GOT3 (cell line): ENCODE measurements at places on chromosomes 6 and 20.

GRCh38 chr20:50224531-50225255 is 34.1 kb downstream of the CEBPB start:
- no peak for DNase-seq

GRCh38 chr20:34583544-34583943 is 25.0 kb downstream of the MAP1LC3A start:
- no peak for DNase-seq

- no peak for DNase-seq
Measured at GRCh38 chr6:25628471-25629197, 23.4 kb upstream of the SCGN start.

DNA sequence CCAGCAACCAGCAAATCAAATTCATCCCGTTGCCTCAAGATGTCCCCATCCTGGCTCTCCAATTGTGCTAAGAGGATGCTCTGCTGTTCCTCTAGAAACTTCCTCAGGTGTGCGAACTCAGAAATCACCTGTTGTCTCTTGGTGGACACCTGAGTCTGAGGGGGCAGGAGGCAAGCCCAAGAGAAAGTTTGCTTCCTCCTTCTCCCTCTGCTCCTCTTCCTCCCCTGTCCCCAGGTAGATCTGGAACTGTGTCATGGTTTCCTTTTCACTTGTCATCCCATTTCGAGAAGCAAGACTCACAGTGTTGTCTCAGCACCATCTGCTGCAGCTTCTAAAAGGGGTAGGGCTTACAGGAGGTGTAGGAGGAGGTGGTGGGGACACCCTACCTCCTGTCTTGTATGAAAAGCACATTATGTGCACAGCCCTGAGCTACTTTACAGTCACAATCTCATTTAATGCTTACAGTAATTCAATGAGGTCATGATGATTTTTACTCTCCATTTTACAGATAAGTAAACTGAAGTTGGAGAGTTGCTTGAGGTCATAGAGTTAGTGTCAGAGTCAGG is 2.5 kb downstream of the TRIM10 start:
- DNase-seq: no peak

GRCh38 chr20:37558779-37559178 is 31.1 kb upstream of the BLCAP start:
- DNase-seq: no peak

- DNase-seq: no peak
Measured at GRCh38 chr6:39669973-39670342, 55.2 kb downstream of the KIF6 start.

- no peak for DNase-seq
Measured at GRCh38 chr20:33893314-33893713, 82.2 kb downstream of the CHMP4B start.

GRCh38 chr20:40689100-40689942 is at the start of gene MAFB:
Gene MAFB (minus strand): TSS chr20:40689236. CDS start chr20:40688850, 386 bp downstream.
- DNase-seq: peak; percentile 85

DNA sequence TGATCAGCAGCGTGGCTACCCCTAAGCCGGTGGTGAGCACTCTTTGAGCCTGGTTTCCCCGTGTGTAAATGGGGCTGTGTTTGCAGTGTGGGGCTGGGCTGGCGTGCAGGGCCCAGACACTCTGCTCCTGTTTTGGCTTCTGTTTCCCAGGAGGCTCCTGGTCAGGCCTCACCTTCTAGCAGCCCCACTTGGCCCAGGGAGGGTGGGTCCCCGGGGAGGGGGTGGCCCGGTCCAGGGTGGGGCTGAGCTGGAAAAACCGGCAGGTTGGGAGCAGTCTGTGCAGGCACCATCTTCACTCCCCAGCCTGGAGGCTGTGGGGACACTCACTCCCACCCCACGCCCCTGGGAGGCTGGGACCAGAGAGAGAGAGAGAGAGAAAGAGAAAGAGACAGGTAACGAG is 25.3 kb downstream of the CEBPB start:
- DNase-seq: no peak

DNA sequence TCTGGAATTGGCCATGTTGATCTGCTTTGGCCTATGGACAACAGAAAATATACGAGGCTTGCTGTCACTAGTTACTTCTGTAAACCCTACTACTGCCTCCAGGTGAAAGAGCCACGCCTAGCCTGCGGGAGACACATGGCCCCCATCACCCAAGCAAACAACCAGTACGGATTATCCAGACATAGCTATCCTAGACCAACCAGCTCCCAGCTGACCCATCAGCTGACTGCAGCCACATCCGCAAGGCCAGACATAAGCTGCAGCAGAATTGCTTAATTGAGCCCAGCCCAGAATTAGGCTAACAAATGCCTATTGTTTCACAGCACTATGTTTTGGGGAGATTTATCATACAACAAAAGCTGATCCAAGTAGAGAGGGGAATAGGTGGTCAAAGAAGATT is 13.5 kb downstream of the REV3L start:
- no peak for DNase-seq

DNA sequence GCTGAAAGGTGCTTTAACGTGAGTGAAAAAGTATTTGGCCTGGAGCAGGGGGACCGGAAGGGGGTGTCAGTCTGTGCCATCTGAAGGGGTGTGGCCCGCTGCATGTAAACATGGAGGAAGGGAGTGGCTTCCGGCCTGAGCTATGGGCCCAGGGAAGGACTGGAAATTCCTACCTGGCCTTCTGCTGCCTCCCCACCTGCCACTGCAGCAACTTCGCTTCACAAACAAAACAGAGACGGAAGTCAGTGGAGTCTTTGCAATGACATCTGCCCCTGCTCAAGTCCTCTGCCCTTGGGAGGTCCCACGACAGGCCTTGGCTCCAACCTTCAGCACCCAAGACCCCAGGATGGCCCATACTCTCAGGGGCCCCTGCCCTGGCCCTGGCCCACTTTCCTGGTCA is 28.1 kb upstream of the FOXP4 start:
- DNase-seq: no peak

GRCh38 chr6:85453490-85453889 is 3.6 kb downstream of the NT5E start:
- DNase-seq: no peak

GRCh38 chr6:149443411-149444181 is 41.2 kb downstream of the ZC3H12D start:
- no peak for DNase-seq

DNA sequence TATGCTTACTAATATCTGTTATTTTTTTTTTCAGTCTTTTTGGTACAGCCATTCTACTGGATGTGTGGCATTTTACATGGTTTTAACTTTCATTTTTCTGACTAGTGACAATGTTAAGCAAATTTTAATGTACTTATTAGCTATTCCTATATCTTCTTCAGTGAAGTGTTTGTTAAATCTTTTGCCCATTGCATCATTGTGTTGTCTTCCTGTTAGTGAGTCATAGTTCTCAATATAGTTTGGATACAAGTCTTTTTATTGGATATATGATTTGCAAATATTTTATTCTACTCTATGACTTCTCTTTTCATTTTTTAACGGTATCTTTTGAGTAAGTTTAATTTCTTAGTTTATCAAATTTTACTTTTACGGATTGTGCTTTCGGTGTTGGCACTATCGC is 519.4 kb downstream of the CDKAL1 start:
- DNase-seq: no peak

DNA sequence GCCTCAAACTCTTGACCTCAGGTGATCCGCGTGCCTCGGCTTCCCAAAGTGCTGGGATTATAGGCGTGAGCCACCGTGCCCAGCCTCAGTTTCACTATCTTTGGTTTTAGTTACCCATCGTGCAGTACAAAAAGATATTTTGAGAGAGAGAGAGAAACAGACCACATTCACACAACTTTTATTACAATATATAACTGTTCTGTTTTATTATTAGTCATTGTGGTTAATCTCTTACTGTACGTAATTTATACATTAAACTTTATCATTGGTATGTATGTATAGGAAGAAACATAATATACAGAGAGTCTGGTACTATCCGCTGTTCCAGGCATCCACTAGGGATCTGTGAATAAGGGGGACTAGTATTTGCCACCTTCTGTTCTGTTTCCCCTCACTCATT is 29.4 kb upstream of the TAF8 start:
- no peak for DNase-seq

DNA sequence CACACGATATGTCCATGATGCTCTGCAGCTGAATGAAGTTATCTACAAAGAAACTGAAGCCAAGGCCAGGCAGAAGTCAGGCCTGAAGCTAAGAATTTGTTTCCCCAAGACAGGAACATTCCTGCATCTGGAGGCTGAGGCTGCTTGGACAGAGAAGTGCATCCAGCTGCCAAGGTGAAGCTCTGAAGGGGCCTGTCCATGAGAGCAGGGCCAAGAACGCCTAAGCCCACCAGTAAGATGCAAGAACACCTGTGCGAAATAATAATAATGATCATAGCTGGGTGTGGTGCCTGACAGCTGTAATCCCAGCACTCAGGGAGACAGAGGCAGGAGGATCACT is 37.7 kb upstream of the B4GALT5 start:
- DNase-seq: no peak

- DNase-seq: no peak
Measured at GRCh38 chr20:43849496-43850186, 65.0 kb upstream of the TOX2 start.

- no peak for DNase-seq
Measured at GRCh38 chr6:144285548-144285797, 338 bp downstream of the UTRN start.

DNA sequence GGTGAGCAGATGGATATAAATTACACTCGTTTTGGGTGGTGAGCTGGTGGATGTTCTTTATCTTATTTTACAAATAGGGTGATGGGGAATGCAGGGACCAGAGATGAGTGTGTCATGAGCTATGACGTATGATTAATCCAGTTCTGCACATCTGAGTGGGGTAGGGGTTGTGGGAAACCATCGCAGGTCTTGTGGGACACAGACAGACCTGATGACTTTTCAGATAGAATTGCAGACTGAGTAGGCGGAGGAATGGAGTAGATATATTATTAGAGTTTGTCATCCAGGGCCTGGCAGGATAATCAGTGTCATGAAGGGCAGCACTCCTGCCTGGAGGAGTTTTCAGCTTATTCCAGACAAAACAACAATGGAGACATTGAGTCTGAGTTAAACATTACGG is 12.9 kb upstream of the DSP start:
- DNase-seq: no peak
